Posterior cingulate gyrus (tissue), 11 donors: ENCODE measurements at places on chromosomes 4 and X.
A peak's percentile ranks its signal among the peaks of the same experiment; 100 is the strongest.

DNA sequence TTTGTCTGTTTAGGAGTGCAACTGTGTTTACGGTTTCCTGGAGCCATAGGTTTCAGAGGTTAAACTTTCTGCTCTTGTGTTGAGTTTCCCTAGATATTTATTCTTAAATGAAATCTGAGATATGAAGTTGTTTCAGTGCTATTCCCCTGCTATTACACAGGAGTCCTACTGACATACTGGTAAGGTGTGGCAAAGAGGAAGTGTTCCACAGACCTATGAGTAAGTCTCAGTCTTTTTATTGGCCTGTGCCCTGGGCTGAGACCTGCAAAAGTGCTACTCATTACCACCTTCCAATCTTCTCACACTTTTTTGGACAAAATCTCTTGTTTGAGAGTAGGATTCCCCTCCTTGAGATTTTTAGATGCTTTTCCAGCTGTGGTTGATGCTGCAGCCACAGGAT, 35.6 kb upstream of the MAGEA8 start:
- no peak for DNase-seq

DNA sequence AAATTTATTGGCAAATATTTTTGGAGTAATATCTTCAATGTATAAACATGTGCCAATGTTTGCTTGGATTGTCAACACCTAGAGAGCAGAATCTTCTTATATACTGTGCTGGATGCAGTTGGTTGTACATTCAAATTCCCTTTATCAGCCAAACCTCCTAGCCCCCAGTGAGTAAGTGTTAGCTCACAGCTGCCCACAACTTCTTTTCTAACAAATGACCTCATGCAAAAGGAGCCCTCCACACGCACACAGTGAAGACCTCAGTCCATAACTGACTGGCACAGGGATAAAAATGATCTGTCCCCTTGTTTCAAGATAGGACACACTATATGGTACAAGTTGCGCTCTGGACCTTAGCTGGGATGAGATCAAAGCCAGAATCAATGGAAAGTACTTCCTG, 458.0 kb upstream of the NWD2 start:
- no peak for DNase-seq

- no peak for DNase-seq
Observed at GRCh38 chr4:159290321-159291030, 187.6 kb downstream of the RAPGEF2 start.

- DNase-seq, result no peak
Observed at GRCh38 chr4:73752424-73752823, 12.1 kb downstream of the CXCL8 start.

GRCh38 chr4:180169394-180169793, 2073.8 kb upstream of the TENM3 start:
- no peak for DNase-seq

- no peak for DNase-seq
Observed at GRCh38 chr4:69748173-69748572, 12.2 kb downstream of the SULT1B1 start.

- no peak for DNase-seq
Observed at GRCh38 chr4:25938366-25938765, 24.3 kb downstream of the SMIM20 start.

- DNase-seq, result no peak
Observed at GRCh38 chr4:110898290-110898689, 275.4 kb upstream of the PITX2 start.

DNA sequence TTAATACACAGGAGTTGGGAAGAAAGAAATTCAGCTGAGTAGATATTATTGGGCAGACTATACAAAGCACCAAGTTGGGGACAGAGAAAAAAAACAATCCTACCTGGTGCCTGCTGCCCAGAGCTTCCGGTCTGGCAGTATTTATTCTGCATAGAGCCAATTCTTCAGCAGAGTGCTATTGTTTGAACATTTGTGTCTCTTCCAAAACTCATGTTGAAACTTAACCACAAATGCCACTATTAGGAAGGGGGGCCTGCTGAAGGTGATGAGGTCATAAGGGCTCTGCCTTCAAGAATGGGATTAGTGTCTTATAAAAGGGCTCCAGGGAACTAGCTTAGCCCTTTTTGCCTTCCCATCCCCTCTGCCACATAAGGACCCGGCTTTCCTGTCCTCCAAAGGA, 136.2 kb downstream of the EVC2 start:
- no peak for DNase-seq

DNA sequence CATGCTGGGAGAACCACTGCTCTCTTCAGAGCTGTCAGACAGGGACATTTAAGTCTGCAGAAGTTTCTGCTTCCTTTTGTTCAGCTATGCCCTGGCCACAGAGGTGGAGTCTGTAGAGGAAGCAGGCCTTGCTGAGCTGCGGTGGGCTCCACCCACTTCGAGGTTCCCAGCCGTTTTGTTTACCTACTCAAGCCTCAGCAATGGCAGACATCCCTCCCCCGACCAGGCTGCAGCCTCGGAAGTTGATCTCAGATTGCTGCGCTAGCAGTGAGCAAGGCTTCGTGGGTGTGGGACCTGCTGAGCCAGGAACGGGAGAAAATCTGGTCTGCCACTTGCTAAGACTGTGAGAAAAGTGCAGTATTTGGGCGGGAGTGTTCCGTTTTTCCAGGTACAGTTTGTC, 118.9 kb downstream of the SLC10A6 start:
- peak; percentile 40 for DNase-seq

DNA sequence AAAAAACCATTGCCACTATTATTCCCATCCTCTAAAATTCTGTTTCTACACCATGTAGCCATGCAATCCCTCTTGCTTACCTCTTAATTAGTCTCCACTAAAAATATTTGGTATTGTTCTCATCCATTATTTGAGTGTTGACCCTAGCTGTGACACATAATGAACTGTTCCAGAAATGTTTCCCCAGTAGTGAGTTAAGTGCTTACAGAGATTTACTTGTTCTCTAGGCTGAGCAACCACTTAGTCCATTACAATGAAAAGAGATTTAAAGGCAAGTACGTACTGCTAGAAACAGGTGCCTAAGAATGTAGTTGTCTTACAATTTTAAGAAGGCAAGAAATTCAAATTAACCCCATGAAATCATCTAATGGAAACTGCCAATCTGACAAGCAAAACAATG, 112.7 kb upstream of the PTPN13 start:
- no peak for DNase-seq
